Stimulated activated CD8-positive, alpha-beta memory T cell treated with anti-CD3 and anti-CD28 coated beads, Interleukin-7, amount 100 ng/mL, for 24 hours (primary cell): ENCODE measurements at places on chromosomes 5 and 9.
A peak's percentile ranks its signal among the peaks of the same experiment; 100 is the strongest.

- no peak for DNase-seq
These were observed 229.5 kb upstream of the TYRP1 start for GRCh38 chr9:12463641-12464040.

DNA sequence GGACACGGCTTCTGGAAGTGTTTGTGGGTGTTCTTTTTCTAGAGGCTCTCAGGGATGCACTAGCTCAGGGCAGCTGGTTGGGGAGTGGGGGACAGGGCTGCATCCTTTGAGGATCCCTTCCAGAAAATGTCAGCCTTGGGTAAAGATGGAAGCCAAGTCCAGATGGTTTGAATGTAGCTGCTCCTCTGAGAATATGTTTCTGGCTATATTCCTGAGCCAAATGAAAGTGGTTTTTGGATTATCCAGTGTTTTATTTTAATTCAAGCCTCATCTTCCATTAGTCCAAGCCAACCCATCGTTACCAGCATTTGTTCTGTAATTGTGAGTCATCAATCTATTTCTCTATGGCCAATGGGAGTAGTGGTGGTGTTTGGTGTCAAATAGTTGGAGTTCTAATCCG is 70.4 kb downstream of the SPRY4 start:
- DNase-seq: no peak

GRCh38 chr5:157464519-157465171 is 4.6 kb downstream of the NIPAL4 start:
- DNase-seq: peak; percentile 27

DNA sequence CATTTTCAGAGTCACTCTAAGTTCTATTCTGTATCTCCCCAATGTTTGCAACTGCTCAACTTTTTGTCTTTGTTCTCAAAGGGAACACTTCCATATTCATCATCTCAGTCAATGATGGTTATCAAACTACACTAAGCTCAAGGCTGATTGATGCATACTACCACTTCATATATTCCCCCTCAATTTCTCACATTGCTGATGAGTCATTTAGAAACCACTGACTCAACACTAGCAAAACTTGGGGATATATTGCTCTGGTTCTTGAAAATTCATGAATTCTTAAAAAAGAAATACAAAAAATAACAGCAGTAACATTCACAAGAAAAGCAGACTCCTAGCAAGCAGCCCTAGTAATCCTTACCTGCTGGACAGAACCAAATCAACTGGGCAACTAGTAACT is 52.2 kb downstream of the ABHD17B start:
- DNase-seq: no peak

DNA sequence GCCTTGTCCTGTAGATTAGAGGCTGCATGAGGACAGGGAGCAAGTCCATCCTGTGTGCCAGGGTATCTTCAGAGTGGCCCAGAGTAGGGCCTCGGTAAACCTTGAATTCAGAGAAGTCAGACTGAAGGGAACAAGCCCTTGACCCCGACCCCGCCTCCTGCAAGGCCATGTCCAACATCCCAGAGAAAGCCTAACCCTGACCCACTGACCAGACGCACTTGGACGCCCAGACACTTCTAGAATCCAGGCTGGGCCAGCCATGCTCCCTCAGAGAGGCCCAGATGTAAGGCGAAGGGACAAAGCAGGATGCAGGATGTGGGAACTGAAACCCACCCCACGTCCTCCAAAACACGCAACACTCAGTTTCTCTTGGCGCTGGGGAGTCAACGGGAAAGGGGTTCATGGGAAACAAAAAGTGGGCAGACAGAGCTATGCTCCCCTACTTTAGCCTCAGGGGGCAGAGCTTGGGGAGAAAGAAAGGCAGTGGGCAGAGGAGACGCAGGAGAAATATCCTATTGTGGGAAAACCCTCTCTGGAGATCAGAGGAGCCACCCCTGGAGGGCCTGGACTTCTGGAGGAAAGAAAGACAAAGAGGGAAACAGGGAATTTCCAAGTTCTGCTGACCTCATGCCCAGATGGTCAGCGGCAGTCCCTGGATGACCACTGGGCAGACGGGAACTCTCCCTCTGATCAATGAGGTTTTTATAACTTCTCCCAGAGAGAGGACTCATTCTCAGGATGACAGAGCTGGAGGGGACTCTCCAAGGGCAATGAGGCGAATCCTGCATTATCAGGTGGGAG is 13.0 kb downstream of the TNIP1 start:
- no peak for DNase-seq

DNA sequence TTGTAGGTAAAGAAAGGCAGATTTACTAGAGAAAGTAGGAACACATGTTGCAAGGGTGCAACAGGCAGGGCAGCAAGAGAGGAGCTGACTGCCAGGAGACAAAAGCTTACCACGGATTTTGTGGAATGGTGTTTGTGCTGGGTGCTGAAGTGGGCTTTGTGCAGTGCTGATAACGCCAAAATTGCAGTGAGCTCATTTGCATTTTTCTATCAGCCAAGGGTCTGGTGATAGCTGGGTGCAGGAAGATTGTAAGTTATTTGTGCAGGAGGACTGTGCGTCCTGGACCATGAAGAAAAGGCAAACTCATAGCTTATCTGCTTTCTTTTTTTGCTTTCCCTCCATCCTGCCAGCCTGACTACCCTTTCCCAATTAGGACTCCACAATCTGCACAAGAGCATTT is 13.6 kb downstream of the CTSL start:
- no peak for DNase-seq

DNA sequence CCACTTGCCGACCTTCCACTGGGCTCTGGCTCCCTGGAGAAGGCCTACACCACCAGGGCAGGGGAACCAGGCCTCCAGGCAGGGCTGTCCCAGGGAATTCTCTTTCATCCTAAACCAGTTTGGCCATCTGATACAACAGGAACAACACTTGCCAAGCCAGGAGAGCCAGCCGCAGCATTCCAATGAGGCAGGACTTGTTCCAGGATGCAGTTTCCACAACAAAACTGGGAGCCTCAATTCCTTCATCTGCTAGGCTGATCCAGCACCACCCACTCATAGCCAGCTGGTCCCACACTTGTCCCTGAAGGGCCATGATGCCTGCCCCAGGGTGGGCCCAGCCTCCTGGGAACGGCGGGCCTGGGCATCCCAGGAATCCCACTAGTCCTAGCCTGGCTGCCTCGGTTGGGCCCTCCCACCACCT is 26.0 kb downstream of the BICD2 start:
- no peak for DNase-seq
